Activated T-helper 2 cell treated with anti-CD3 and anti-CD28 coated beads, Interferon-gamma antibody, Interleukin-2, Interleukin-4, amounts not matched to agents 10 μg/mL and 5 μg/mL and 100 μg/mL, durations not matched to agents 14 hours and 24 hours and 36 hours (primary cell): ENCODE measurements at places on chromosomes 3 and 15.
A peak's percentile ranks its signal among the peaks of the same experiment; 100 is the strongest.

DNA sequence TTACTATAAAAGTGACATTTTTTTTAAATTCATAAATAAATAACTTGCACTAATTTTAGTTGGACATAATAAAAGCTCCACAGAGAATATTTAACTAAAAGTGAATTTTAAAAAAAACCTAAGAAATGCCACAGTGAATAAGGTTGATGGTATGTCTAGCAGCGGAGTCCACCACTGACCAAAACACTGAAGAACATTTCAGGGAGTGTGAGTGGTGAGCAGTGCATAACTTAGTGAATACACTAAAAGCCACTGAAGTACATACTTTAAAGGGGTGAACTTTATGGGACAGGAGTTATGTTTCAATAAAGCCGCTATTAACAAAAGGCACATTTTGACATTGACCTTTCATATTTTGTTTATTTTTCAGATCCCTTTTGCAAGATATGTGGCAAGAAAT, 32.3 kb downstream of the SRP14 start:
- no peak overlapping the region for H3K4me3 ChIP-seq
- no peaks in the 10 kb centered on the region for H3K4me1 ChIP-seq
- H3K27ac ChIP-seq: no peak overlapping the region
- H3K27me3 ChIP-seq: no peaks in the 10 kb centered on the region

- peaks cover 7% of the 10 kb centered on the region for H3K4me1 ChIP-seq
- no peak for DNase-seq
- no peak overlapping the region for H3K4me3 ChIP-seq
- no peaks in the 10 kb centered on the region for H3K36me3 ChIP-seq
Measured at GRCh38 chr3:194103983-194104751, 31.8 kb upstream of the HES1 start.

DNA sequence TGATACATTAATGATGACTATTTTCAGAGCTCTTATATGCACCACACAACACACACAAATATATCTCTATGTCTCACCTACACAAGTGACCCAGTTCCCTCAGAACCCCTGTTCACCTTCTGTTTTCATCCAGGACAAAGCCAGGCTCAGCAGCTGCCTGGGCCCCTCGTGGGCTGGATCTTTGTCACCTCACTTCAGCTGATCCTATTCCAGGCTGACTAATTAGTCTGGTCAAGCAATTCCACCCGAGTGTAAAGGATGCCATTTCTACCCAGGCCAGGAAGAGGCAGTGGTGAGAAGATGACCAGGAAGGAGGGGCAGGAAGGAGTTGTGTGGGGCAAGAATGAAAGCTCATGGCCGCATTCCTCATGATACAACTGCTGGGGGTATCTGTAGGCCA, 62.3 kb downstream of the DHX30 start:
- H3K4me1 ChIP-seq: no peaks in the 10 kb centered on the region
- H3K27ac ChIP-seq: peak overlapping the region; percentile 30
- DNase-seq: no peak
- H3K27me3 ChIP-seq: no peaks in the 10 kb centered on the region

- H3K4me3 ChIP-seq: peak overlapping the region; percentile 91
- DNase-seq: no peak
- peaks cover 15% of the 10 kb centered on the region for H3K4me1 ChIP-seq
- peak overlapping the region; percentile 82 for H3K27ac ChIP-seq
- H3K27me3 ChIP-seq: no peaks in the 10 kb centered on the region
- peaks cover 26% of the 10 kb centered on the region for H3K36me3 ChIP-seq
Measured at GRCh38 chr3:38497031-38497430, 891 bp downstream of the EXOG start.

DNA sequence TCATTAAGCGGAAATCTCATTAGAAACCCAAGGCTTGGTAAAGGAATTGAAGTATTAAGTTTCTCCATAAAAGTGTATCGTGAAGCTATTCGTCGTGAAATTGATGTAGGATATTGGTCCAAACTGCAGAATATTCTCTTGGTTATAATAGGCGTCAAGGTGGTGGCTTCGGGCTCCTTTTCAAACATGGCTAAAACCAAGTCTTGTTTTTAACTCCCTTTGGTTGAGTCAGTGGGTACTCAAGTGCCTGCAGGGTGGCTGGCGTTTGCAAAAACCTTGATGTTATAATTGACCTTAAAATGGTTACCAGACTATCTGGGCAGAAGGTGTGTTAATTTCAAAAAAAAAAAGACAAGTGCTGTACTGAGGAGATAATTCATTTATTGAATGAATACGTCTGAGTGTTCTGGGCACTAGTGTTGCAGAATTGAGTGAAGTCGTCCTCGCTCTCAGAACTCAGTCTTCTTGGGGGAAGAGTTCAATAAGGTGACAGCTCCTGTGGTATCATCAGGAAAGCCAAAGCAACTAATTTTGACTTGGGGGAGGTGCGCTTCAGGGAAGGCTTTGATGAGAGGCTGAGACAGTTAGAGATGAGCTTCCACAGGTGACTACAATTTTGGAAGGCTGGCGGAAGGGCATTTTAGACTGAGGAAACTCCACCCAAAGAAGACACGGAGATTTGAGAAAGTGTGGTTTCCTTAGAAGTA, 1.5 kb downstream of the UBE2Q2 start:
- H3K4me1 ChIP-seq: peaks cover 42% of the 10 kb centered on the region
- peaks cover 46% of the 10 kb centered on the region for H3K36me3 ChIP-seq
- H3K27ac ChIP-seq: peak overlapping the region; percentile 88
- H3K4me3 ChIP-seq: peak overlapping the region; percentile 94
- peaks cover 10% of the 10 kb centered on the region for H3K27me3 ChIP-seq

- no peak for DNase-seq
- H3K36me3 ChIP-seq: peaks cover 88% of the 10 kb centered on the region
- H3K4me1 ChIP-seq: peaks cover 1% of the 10 kb centered on the region
- no peak overlapping the region for H3K27ac ChIP-seq
- no peak overlapping the region for H3K4me3 ChIP-seq
- no peaks in the 10 kb centered on the region for H3K27me3 ChIP-seq
Measured at GRCh38 chr15:90451053-90451850, 63.2 kb downstream of the IQGAP1 start.

GRCh38 chr3:183626877-183627594, 8.4 kb upstream of the KLHL24 start:
- no peak for DNase-seq
- H3K4me1 ChIP-seq: no peaks in the 10 kb centered on the region
- no peaks in the 10 kb centered on the region for H3K36me3 ChIP-seq
- H3K27me3 ChIP-seq: peaks cover 5% of the 10 kb centered on the region

GRCh38 chr3:145898487-145898886, 262.5 kb downstream of the PLOD2 start:
- no peaks in the 10 kb centered on the region for H3K36me3 ChIP-seq
- no peaks in the 10 kb centered on the region for H3K4me1 ChIP-seq
- DNase-seq: no peak
- H3K27me3 ChIP-seq: no peaks in the 10 kb centered on the region
- H3K27ac ChIP-seq: no peak overlapping the region
- H3K4me3 ChIP-seq: no peak overlapping the region

DNA sequence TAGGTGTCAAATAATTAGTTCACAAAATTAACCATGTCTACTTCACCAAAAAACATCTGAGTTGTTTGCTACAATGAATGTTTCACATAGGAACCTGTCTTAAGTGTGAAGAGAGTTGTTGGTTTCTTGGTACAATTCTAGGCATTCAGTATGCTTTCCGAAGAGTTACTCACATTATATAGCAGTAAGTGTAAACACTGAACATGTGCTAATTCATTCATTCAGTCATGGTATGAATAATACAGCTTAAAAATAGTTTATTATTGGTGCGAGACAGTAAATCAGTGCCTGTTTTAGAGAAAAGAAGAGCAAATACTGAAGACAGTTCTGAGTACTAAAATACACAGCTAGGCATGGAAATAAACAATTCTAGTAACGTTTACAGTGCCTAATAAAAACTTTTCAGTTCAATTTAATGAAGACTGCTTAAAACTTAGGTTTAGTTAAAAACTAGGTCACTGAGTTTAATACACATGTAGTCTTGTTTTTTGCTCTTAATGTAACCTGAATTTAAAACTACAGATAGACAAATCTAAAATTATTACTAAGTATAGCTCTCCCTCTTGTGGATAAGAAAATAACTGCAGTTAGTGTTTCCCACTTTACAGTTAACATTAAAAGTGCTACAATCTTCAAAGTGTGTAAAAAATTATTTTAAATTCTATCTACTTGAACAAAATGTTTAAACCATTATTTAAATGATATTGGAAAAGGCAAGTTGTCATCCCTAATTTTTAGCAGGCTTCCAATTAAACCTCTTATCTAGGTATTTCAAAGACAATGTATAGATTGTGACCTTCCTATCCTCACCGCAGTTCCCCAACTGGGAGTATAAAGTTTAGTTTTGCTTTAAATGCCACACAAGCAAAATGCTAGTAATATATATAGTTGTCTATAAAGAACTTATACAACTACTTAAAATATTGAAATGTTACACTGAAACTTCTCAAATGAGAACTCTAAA, 20.1 kb upstream of the ZCWPW2 start:
- no peak for DNase-seq
- no peak overlapping the region for H3K27ac ChIP-seq
- H3K4me1 ChIP-seq: peaks cover 34% of the 10 kb centered on the region
- H3K4me3 ChIP-seq: no peak overlapping the region

DNA sequence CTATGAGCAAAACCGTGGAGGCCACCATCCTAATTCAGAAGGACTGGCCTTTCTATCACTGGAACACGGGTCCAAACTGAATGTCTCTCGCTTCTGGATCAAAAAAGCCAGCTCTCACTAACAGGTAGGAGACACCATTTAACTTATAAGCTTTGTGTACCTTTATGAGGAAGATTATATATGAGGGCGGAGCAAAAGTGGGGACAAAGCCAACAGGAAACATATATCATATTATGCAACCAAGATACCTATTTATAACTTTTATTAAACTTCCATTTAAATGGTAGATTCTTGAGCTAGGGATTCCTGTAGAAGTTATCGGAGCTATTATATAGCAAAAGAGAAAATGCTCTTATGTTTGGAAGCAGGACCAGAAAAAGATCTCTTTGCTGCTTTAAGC, 78.4 kb downstream of the IGF2BP2 start:
- DNase-seq: no peak
- H3K36me3 ChIP-seq: no peaks in the 10 kb centered on the region
- H3K4me1 ChIP-seq: peaks cover 4% of the 10 kb centered on the region
- no peak overlapping the region for H3K4me3 ChIP-seq
- H3K27ac ChIP-seq: no peak overlapping the region

DNA sequence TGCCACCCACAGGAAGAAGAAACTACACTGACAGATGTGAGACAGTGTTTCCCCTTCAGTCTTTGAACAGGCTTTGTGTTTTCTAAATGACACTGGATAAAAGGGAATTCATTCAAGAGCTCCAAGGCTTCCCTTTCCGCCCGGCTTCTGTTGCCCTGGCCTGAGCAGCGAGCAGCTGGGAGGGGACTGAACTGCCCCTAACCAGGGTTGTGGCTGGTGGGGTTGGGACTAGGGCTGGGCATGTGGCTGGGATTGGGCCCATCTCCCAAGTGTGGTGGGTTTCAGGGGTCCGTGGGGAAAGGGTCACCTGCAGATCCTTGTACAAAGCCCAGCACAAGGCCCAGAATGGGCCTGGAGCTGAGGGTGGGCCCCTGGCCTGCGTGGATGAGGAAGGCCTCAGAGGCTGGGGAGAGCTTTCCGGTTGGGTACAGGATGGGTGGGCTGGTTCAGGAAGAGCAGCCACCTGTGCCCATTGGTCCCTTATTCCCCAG, 10.4 kb downstream of the VILL start:
- no peak overlapping the region for H3K4me3 ChIP-seq
- H3K27ac ChIP-seq: no peak overlapping the region
- DNase-seq: no peak
- peaks cover 33% of the 10 kb centered on the region for H3K4me1 ChIP-seq

GRCh38 chr3:108388136-108389132, 92.1 kb downstream of the HHLA2 start:
- DNase-seq: no peak
- H3K27ac ChIP-seq: peak overlapping the region; percentile 67
- no peak overlapping the region for H3K4me3 ChIP-seq
- peaks cover 19% of the 10 kb centered on the region for H3K27me3 ChIP-seq

- DNase-seq: no peak
- no peaks in the 10 kb centered on the region for H3K36me3 ChIP-seq
- H3K27me3 ChIP-seq: peaks cover 2% of the 10 kb centered on the region
- H3K4me3 ChIP-seq: no peak overlapping the region
- no peak overlapping the region for H3K27ac ChIP-seq
Measured at GRCh38 chr15:33341953-33342352, 31.2 kb downstream of the RYR3 start.

DNA sequence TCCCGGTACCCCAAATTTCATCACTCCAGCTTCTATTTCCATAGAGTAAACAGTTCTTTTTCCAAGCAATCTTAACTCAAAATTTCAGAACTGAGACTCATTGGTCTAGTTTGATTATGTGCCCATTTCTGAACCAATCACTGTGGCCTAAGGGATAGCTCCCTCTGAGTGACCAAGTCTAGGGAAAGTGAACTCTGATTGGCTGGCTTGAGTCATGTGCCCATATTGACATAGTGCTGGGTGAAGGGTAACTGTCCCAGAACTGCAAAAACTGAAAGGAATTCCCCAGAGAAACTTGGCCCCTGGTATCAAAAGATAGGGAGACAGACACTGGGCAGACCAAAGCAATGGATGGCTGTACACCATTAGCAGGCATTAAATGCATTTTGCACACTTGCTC, 171.2 kb upstream of the WNT5A start:
- H3K27ac ChIP-seq: no peak overlapping the region
- H3K4me1 ChIP-seq: no peaks in the 10 kb centered on the region
- no peaks in the 10 kb centered on the region for H3K36me3 ChIP-seq
- DNase-seq: no peak
- H3K27me3 ChIP-seq: no peaks in the 10 kb centered on the region

GRCh38 chr3:102536456-102536855, 101.6 kb downstream of the ZPLD1 start:
- H3K4me3 ChIP-seq: no peak overlapping the region
- DNase-seq: no peak
- no peaks in the 10 kb centered on the region for H3K36me3 ChIP-seq
- peaks cover 3% of the 10 kb centered on the region for H3K4me1 ChIP-seq
- H3K27ac ChIP-seq: no peak overlapping the region
- H3K27me3 ChIP-seq: no peaks in the 10 kb centered on the region

- H3K27ac ChIP-seq: no peak overlapping the region
- no peak for DNase-seq
- H3K4me3 ChIP-seq: no peak overlapping the region
- H3K36me3 ChIP-seq: no peaks in the 10 kb centered on the region
Measured at GRCh38 chr3:31858439-31858838, 122.6 kb downstream of the OSBPL10 start.

DNA sequence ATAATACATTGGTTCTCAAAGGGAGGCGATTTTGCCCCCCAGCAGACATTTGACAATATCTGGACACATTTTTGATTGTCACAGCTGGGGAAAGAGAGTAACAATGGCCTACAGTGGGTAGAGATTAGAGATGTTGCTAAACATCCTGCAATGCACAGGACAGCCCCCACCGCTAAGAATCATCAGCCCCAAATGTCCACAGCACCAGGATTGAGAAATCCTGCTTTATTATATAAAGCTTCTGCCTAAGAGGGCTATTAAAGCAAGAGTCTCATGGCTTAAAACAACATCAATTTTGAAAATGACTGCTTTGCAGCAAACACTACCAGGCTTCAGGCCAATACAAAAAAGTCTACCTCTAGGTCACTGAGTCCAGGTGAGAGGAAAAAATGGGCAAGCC, 68.2 kb downstream of the NTRK3 start:
- no peaks in the 10 kb centered on the region for H3K4me1 ChIP-seq
- H3K36me3 ChIP-seq: no peaks in the 10 kb centered on the region
- H3K27ac ChIP-seq: no peak overlapping the region
- DNase-seq: no peak
- no peak overlapping the region for H3K4me3 ChIP-seq
- H3K27me3 ChIP-seq: no peaks in the 10 kb centered on the region
